ENCODE measurements at places on chromosomes 7 and 10. TPM values are rescaled to one million over a fixed set of nuclear protein-coding genes. Genes with fewer than 3 reads are reported as not detected.

GRCh38 chr7:127253281-127254162 lies 781 bp upstream of the GRM8 start:
- H3K36me3 ChIP-seq: no peaks in the 10 kb centered on the region
- peak overlapping the region; percentile 81 for H3K4me3 ChIP-seq
- DNase-seq: peak; percentile 70
- H3K27me3 ChIP-seq: no peaks in the 10 kb centered on the region
- H3K4me1 ChIP-seq: no peaks in the 10 kb centered on the region

DNA sequence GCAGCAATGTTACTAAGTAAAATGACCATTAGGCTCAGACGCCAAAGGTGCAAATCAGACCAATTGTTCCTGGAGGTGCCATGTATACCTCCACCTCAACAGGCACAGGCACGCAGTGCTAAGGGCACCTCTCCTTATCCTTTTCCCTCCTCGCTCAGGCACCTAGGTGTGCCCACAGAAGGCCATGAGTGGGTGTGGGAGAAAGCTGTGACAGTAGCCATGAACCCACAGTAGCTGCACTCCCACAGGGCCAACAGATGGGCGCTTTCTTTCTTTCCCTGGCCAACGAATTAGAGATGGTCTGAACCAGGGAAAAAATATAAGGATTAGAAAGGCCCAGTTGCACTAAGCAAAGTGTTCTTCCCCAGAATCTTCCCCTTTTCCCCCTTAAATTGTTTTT lies 15.5 kb upstream of the TNS3 start:
- no peak overlapping the region for H3K4me3 ChIP-seq
- H3K27ac ChIP-seq: no peak overlapping the region
- no peaks in the 10 kb centered on the region for H3K27me3 ChIP-seq

DNA sequence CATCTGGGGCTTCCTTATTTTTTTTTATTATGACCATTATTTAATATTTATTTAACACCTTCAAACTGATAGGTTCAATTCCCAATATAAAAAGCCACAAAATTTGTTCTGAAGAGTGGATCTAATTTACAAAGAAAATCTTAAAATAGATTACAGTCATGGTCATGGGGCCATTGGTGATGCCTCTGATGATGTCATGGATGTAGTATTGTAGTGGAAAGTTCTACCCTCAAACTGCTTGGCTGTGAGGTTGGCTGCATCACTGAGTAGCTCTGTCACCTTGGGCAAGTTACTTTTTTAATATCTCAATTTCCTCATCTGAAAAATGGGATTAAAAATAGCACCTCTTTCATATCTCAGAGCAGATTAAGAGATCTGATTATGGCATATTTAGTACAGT lies 128.5 kb downstream of the DKK1 start:
- no peaks in the 10 kb centered on the region for H3K36me3 ChIP-seq
- H3K4me1 ChIP-seq: no peaks in the 10 kb centered on the region
- no peak for DNase-seq
- H3K27me3 ChIP-seq: no peaks in the 10 kb centered on the region
- H3K27ac ChIP-seq: no peak overlapping the region

- DNase-seq: no peak
- no peaks in the 10 kb centered on the region for H3K27me3 ChIP-seq
- no peaks in the 10 kb centered on the region for H3K4me1 ChIP-seq
- H3K36me3 ChIP-seq: no peaks in the 10 kb centered on the region
Measured at GRCh38 chr7:44498230-44498954, 7.9 kb upstream of the NUDCD3 start.

GRCh38 chr10:58712141-58712540 lies 199.5 kb downstream of the BICC1 start:
- H3K4me1 ChIP-seq: no peaks in the 10 kb centered on the region
- H3K27ac ChIP-seq: no peak overlapping the region
- no peaks in the 10 kb centered on the region for H3K27me3 ChIP-seq
- no peak overlapping the region for H3K4me3 ChIP-seq

DNA sequence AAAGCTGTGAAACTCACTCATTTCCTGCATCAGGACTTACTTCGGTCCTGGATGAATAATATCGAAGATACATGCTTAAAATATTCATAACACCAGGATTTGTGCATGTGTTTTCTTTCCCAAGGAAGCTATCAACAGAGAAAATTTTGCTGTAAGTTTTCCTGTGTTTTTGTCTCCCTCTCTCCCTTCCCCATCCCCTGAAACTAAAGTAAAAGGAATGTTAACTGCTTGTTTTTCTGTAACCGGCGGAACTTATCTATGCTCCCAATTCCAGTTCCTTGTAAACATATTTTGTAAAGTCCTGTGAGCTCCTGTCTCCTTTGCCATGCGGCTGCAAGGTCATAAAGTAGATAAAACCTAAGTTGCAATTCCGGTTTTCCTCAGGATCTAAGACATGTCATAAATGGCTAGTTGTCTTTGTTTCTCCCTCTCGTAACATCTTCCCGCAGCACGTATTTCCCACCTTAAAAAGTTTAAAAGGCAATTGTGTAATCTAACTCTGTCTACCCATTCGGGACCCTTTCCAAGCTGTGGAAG lies 79.0 kb upstream of the POM121L12 start:
- H3K4me1 ChIP-seq: no peaks in the 10 kb centered on the region
- H3K27me3 ChIP-seq: no peaks in the 10 kb centered on the region
- no peak overlapping the region for H3K4me3 ChIP-seq
- H3K36me3 ChIP-seq: no peaks in the 10 kb centered on the region
- DNase-seq: no peak
- H3K27ac ChIP-seq: peak overlapping the region; percentile 2

DNA sequence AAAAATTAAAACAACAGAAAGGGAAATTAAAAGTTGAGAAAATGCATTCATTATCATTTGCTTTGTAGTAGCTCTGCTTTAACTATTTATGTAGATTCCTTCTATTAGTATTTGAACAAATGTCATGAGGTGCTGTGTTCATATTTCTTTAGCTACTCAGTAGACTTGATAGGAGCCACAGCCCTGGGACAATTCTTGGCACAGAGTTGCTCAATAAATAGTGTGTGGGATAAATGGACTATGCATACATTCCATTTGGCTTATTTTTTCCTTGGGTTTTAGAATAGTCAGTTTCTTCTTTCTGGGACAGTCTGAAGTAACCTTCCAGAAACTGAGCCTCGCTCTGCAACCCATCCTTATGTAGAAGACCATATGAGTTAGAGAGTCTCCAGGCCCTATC lies 13.4 kb downstream of the RPP30 start:
- no peak for DNase-seq
- H3K36me3 ChIP-seq: no peaks in the 10 kb centered on the region
- H3K4me1 ChIP-seq: no peaks in the 10 kb centered on the region
- no peak overlapping the region for H3K27ac ChIP-seq
- no peak overlapping the region for H3K4me3 ChIP-seq

DNA sequence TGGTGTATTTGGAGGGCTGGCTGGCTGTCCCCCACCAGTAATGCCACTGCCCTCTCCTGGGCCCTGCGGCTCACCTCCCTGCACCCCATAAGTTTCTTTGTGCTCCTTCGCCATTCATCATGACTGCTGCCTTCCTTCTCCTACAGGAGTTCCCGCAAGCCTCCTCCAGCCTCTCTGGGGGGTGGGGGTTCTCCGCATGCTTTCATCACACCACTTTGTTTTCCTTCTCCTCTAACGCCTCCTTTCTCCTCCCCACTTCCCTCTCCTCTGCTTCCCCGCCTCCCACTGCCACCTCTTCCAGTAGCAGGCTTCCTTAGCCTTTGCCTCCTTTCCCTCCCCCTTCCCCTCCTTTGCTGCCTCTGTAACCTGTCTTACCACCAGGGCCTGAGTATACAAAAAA lies 58.1 kb downstream of the PAX2 start:
- no peaks in the 10 kb centered on the region for H3K27me3 ChIP-seq
- no peak for DNase-seq
- H3K27ac ChIP-seq: no peak overlapping the region
- no peaks in the 10 kb centered on the region for H3K36me3 ChIP-seq

The POLR2J2 gene
- 5.5 TPM for total RNA-seq

GRCh38 chr7:13981070-13981469 lies 8.4 kb downstream of the ETV1 start:
- no peaks in the 10 kb centered on the region for H3K27me3 ChIP-seq
- H3K36me3 ChIP-seq: no peaks in the 10 kb centered on the region
- no peaks in the 10 kb centered on the region for H3K4me1 ChIP-seq

The ZNF783 gene
- total RNA-seq: 4.9 TPM

The WNT16 gene
- total RNA-seq: not detected

- H3K4me1 ChIP-seq: no peaks in the 10 kb centered on the region
- H3K36me3 ChIP-seq: no peaks in the 10 kb centered on the region
- H3K27ac ChIP-seq: no peak overlapping the region
- H3K4me3 ChIP-seq: no peak overlapping the region
Measured at GRCh38 chr10:34599026-34599795, 215.9 kb downstream of the PARD3 start.

GRCh38 chr10:17216217-17216900 lies 11.7 kb upstream of the VIM start:
- no peaks in the 10 kb centered on the region for H3K4me1 ChIP-seq
- no peak overlapping the region for H3K27ac ChIP-seq
- DNase-seq: no peak
- H3K36me3 ChIP-seq: no peaks in the 10 kb centered on the region

GRCh38 chr7:127776776-127777386 lies 124.9 kb downstream of the SND1 start:
- no peaks in the 10 kb centered on the region for H3K27me3 ChIP-seq
- H3K4me3 ChIP-seq: no peak overlapping the region
- H3K4me1 ChIP-seq: no peaks in the 10 kb centered on the region
- no peaks in the 10 kb centered on the region for H3K36me3 ChIP-seq

DNA sequence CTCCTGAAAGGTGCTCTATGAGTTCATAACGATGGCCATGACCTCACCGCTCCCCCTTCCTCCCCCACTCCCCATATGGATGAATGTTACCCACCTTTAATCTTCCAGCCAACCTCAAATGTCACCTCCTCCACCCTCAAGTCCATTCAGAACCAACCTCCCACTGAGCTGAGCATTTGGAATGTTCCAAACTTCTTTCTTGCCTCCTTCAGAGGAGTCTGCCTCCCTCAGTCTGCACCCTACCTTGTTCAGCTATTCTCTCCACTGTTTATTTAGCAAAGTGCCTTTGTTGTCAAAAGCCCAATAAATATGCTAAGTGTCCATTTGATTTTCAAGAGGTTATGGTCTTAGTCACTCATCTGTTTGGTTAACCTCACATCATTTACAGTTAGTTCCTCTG lies 22.9 kb upstream of the MTPAP start:
- no peak overlapping the region for H3K4me3 ChIP-seq
- H3K27ac ChIP-seq: no peak overlapping the region
- no peak for DNase-seq
- H3K36me3 ChIP-seq: no peaks in the 10 kb centered on the region

The GPC2 gene
- not detected for total RNA-seq

The CYP26C1 gene
- 0.10 TPM for total RNA-seq

Data from right lobe of liver (tissue), 6 donors.